ENCODE measurements at places on chromosomes 5 and 9. TPM values are rescaled to one million over a fixed set of nuclear protein-coding genes. Genes with fewer than 3 reads are reported as not detected.

Gene SMIM27
- 15.5 TPM for polyA plus RNA-seq

DNA sequence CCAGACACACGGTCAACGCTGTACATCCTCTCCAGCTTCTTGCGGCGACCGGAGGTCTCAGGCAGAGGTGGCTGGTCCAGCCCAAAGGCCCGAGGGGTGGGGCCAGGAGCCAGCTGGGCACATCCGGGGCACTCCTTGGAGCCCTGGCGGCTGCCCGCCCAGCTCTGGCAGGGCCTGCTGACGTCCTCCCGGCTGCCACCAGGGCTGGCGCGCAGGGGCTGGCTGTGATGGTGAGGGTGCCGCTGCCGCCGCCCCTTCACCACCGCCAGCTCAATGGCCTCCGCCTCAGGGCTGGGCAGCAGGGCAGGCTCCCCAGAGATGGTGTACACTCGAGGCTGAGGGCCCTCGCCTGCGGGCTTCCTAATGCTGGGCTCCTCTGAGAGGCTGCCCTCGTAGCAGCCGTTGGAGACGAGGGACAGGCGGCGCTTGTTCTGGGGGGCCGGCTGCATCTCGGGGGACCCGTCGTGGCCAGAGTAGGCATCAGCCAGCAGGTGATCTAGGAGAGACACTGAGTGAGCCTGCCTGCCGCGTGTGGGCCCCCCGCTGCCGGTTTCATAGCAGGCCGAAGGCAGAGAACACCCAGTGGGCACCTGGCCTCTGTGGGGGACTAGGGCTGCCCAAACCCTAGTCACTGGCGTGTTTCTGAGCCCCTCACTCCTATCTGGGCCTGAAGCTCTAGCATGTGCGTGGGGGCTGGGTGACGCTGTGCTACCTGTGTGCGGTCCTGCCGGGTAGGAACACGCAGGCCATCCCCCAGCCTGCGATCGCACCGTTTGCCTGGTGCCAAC, 1.5 kb downstream of the NSMF start:
- DNase-seq: no peak

Gene RASGRF2
- polyA plus RNA-seq: 2.0 TPM

DNA sequence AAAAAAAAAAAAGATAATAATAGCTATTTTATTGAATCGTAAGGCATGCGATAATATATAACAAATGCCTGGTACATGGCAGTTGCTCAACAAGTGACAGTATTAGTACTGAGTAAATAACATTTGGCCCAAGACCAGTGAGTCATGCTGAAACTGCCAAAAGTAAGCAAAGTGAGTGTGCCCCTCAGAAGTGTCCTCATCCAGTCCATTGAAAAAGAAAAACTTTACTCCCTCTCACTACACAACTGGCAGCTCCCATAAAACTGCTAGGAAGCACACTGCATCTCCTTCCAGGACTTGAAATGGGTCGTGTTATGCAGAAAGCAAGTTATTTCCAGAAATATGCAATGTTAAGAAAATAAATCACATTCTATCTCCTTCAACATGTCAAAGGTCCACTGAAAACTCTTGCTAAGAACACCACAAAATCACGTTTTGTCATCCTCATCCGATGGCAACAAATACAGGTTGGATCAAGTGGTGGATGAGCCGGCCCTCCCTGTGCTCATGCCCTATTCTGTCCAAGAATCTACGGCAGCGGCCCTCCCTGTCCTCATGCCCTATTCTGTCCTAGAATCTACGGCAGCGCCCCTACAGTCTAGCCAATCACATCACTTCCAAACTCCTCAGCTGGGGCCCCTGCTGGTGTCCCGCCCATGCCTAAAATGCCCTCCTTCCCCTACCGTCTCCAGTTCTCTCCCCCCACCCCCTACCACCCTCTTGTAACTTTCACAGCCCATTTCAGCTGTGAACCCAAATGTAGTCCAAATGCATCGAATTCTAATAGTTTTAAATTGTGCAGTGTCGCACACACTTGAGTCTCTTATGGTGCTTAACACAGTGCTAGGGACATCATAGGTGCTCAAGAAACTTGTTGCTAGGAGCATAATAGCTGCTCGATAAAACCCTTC, 12.5 kb downstream of the PTCH1 start:
- DNase-seq: no peak

- DNase-seq: no peak
These were observed 69.7 kb downstream of the LIX1 start for GRCh38 chr5:97072696-97073095.

Measured in right renal pelvis (tissue), 4 donors.